Activated B cell treated with CpG ODN at 0.5 μM for 24 hours (primary cell): ENCODE measurements at places on chromosomes 1 and 21. TPM values are rescaled to one million over a fixed set of nuclear protein-coding genes. Genes with fewer than 3 reads are reported as not detected.

NTRK1 gene
- total RNA-seq, result 0.11 TPM in 1 of 2 replicates, not detected in the other

GRCh38 chr1:41851589-41851988, 67.1 kb downstream of the HIVEP3 start:
- no peak for DNase-seq
- no peaks in the 10 kb centered on the region for H3K36me3 ChIP-seq
- no peak overlapping the region for H3K4me3 ChIP-seq
- peaks cover 10% of the 10 kb centered on the region for H3K4me1 ChIP-seq
- no peak overlapping the region for H3K27ac ChIP-seq
- H3K27me3 ChIP-seq, result no peaks in the 10 kb centered on the region

- no peaks in the 10 kb centered on the region for H3K4me1 ChIP-seq
- peaks cover 4% of the 10 kb centered on the region for H3K27me3 ChIP-seq
- H3K4me3 ChIP-seq, result no peak overlapping the region
- no peak overlapping the region for H3K27ac ChIP-seq
Observed at GRCh38 chr1:86441581-86441980, 17.6 kb downstream of the CLCA2 start.

DNA sequence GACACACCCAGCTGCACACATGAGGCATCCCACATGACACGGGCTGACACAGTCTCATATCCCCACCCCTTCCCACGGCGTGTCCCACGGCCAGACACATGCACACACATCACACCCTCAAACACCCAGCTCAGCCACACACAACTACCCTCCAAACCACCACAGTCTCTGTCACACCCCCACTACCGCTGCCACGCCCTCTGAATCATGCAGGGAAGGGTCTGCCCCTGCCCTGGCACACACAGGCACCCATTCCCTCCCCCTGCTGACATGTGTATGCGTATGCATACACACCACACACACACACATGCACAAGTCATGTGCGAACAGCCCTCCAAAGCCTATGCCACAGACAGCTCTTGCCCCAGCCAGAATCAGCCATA, 22.6 kb downstream of the PODN start:
- DNase-seq, result no peak
- H3K27me3 ChIP-seq, result no peaks in the 10 kb centered on the region
- H3K4me3 ChIP-seq, result no peak overlapping the region
- H3K36me3 ChIP-seq, result no peaks in the 10 kb centered on the region

DNA sequence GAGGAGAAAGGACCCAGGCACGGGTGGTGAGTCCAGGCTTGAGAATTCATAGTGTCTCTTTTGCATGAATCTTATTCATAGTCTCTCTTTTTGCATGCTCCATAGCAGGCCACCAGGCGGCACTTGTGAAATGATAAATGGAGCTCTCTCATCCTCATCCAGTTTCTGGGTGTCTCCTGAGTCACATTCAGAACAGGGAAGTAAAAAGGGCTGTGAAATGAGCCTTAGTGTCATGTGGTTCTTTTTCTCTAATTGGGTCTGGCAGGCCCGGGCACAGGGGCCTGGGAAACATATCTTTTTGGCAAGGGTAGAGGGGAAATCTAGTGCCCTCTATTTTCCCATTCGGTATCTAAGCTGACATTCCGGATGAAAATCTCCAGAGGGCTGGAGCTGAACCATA, 19.1 kb upstream of the NCF2 start:
- no peaks in the 10 kb centered on the region for H3K27me3 ChIP-seq
- peak overlapping the region; percentile 48 for H3K4me3 ChIP-seq
- H3K4me1 ChIP-seq, result peaks cover 47% of the 10 kb centered on the region
- H3K36me3 ChIP-seq, result no peaks in the 10 kb centered on the region

TTC13 gene
- total RNA-seq, result 30.9 and 35.4 TPM in 2 replicates

DNA sequence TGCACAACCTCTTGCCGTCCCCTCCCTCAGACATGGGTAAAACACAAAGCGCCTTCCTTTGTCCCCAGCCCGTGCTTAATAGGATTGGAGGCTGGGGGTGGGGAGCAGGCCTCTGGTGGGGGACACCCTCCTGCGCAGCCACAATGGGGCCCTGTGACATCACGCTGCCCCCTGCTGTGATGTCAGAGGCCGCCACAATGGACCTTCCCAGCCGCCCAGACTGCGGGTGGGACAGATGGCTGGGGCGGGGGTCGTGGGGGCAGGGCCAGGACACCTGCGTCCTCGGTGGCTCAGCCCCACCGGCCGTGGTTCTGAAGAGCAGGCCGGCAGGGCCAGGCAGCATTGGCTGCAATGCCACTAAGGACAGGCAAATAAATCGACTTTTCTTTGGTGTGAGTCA, 39.9 kb downstream of the EPHA2 start:
- no peak overlapping the region for H3K27ac ChIP-seq
- no peaks in the 10 kb centered on the region for H3K36me3 ChIP-seq
- H3K4me1 ChIP-seq, result no peaks in the 10 kb centered on the region
- no peak for DNase-seq
- H3K27me3 ChIP-seq, result peaks cover 19% of the 10 kb centered on the region

DNA sequence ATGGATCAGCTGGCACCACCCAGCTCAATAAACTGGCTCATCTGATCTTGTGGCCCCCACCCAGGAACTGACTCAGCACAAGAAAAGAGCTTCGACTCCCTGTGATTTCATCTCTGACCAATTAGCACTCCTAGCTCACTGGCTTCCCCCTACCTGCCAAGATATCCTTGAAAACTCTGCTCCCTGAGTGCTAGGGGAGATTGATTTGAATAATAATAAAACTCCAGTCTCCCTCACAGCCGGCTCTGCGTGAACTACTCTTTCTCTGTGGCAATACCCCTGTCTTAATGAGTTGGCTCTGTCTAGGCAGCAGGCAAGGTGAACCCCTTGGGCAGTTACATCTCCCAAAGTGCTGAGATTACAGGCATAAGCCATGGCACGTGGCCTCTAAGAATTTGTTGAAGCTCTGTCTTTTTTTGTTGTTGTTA, 11.8 kb upstream of the RHBDL2 start:
- H3K27me3 ChIP-seq, result peaks cover 2% of the 10 kb centered on the region
- DNase-seq, result no peak
- no peaks in the 10 kb centered on the region for H3K36me3 ChIP-seq

- peaks cover 36% of the 10 kb centered on the region for H3K4me1 ChIP-seq
- peak overlapping the region; percentile 55 for H3K4me3 ChIP-seq
- no peaks in the 10 kb centered on the region for H3K36me3 ChIP-seq
- no peak for DNase-seq
Observed at GRCh38 chr1:212255705-212256307, 29.4 kb upstream of the PPP2R5A start.

GRCh38 chr1:244989813-244990212, 125.5 kb upstream of the HNRNPU start:
- no peak for DNase-seq
- H3K36me3 ChIP-seq, result no peaks in the 10 kb centered on the region
- H3K27me3 ChIP-seq, result no peaks in the 10 kb centered on the region
- H3K4me3 ChIP-seq, result no peak overlapping the region

GRCh38 chr1:154352581-154353459, 27.5 kb downstream of the ATP8B2 start:
- peak overlapping the region; percentile 80 for H3K4me3 ChIP-seq
- peaks cover 20% of the 10 kb centered on the region for H3K36me3 ChIP-seq
- peak overlapping the region; percentile 41 for H3K27ac ChIP-seq

DNA sequence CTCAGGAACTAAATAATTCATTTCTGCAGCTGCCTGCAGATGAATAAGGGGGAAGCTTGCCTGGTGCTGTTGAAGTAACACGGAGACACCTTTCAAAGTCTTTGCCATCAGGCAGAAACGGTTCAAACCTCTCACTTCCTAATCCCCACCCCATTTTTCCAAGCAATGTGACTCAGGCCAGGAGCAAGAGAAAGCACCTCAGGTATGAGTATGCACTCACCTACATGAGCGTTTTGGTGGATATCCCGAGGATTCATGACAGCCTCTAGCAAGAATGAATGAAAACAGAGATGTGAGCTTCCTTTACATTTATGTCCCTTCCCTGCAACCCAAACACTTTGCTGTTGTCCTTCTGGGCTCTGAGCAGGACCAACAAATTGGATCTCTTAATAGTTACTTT, 63.4 kb upstream of the LAX1 start:
- peaks cover 5% of the 10 kb centered on the region for H3K4me1 ChIP-seq
- DNase-seq, result no peak
- peaks cover 23% of the 10 kb centered on the region for H3K36me3 ChIP-seq

GRCh38 chr1:164926107-164926506, 367.1 kb downstream of the PBX1 start:
- H3K36me3 ChIP-seq, result no peaks in the 10 kb centered on the region
- no peaks in the 10 kb centered on the region for H3K4me1 ChIP-seq
- H3K27ac ChIP-seq, result no peak overlapping the region
- no peak overlapping the region for H3K4me3 ChIP-seq
- no peak for DNase-seq

DNA sequence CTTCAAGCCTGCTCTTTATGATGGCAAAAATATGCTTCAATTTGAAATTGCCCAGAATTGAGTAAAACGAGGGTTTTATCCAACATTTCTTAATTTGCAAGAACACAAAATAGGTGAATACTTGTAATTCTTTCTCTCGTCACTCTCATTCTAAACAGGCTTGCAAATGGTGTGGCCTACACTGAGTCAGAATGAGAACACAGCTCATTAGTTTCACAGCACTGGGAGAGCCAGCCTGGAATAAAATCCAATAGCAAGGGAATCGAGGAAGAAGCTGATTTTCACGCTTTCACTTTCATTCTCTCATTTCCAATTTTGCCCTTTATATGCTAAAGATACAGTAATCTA, 537.5 kb downstream of the LTN1 start:
- no peak for DNase-seq
- no peak overlapping the region for H3K27ac ChIP-seq
- H3K36me3 ChIP-seq, result no peaks in the 10 kb centered on the region
- H3K4me3 ChIP-seq, result no peak overlapping the region
- no peaks in the 10 kb centered on the region for H3K27me3 ChIP-seq

GRCh38 chr1:153588482-153588881, 22.8 kb upstream of the S100A2 start:
- no peaks in the 10 kb centered on the region for H3K27me3 ChIP-seq
- H3K27ac ChIP-seq, result no peak overlapping the region
- H3K4me1 ChIP-seq, result no peaks in the 10 kb centered on the region
- H3K4me3 ChIP-seq, result no peak overlapping the region
- DNase-seq, result no peak

SH3BGRL3 gene
- 265 and 285 TPM in 2 replicates for total RNA-seq

DNA sequence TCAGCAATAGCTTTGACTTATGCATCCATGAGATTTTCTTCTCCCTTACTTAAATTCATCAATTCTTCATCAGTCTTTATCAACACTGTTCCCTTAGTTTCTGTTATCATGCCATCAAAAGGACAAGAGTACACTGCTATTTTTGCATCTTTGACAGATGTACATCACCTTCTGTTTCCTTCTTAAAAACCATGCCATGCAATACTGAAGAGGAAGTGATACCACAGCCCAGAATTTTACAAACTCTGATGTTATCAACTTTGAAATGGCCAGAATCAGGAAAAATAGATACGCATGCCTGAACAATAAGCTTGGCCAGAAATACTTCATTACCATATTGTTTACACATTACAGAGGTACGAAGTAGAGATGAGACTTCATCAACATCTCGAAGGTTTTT, 21.1 kb downstream of the FMO5 start:
- no peaks in the 10 kb centered on the region for H3K27me3 ChIP-seq
- DNase-seq, result no peak
- peak overlapping the region; percentile 54 for H3K27ac ChIP-seq
- peaks cover 2% of the 10 kb centered on the region for H3K36me3 ChIP-seq

GRCh38 chr1:184791550-184791900, 36.9 kb upstream of the EDEM3 start:
- no peak for DNase-seq
- peaks cover 2% of the 10 kb centered on the region for H3K4me1 ChIP-seq
- no peak overlapping the region for H3K4me3 ChIP-seq
- H3K27ac ChIP-seq, result no peak overlapping the region
- peaks cover 2% of the 10 kb centered on the region for H3K36me3 ChIP-seq

- DNase-seq, result no peak
- no peak overlapping the region for H3K27ac ChIP-seq
- no peaks in the 10 kb centered on the region for H3K4me1 ChIP-seq
- peaks cover 4% of the 10 kb centered on the region for H3K27me3 ChIP-seq
- H3K36me3 ChIP-seq, result no peaks in the 10 kb centered on the region
Observed at GRCh38 chr1:94899756-94900155, 27.2 kb downstream of the CNN3 start.

GRCh38 chr1:234608025-234608910, 1.7 kb downstream of the IRF2BP2 start:
- H3K27ac ChIP-seq, result peak overlapping the region; percentile 97
- peaks cover 69% of the 10 kb centered on the region for H3K4me1 ChIP-seq
- H3K36me3 ChIP-seq, result peaks cover 45% of the 10 kb centered on the region
- H3K4me3 ChIP-seq, result peak overlapping the region; percentile 90
